ENCODE measurements at places on chromosomes 12 and 14.

GRCh38 chr12:93563807-93564538 is 8.5 kb upstream of the SOCS2 start:
- peak; percentile 68 for DNase-seq

DNA sequence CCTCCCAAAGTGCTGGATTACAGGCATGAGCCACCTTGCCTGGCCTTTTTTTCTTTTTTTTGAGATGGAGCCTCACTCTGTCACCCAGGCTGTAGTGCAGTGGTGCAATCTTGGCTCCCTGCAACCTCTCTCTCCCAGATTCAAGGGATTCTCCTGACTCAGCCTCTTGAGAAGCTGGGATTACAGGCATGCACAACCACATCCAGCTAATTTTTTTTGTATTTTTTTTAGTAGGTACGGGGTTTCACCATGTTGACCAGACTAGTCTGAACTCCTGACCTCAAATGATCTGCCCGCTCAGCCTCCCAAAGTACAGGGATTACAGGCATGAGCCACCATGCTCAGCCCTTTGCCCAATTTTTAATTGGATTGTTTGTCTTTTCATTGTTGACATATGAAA is 58.0 kb downstream of the SINHCAF start:
- no peak for DNase-seq

GRCh38 chr12:122888232-122888752 is 7.6 kb downstream of the VPS37B start:
- peak; percentile 91 for DNase-seq

GRCh38 chr14:33847066-33847465 is 103.8 kb downstream of the EGLN3 start:
- peak; percentile 24 for DNase-seq

DNA sequence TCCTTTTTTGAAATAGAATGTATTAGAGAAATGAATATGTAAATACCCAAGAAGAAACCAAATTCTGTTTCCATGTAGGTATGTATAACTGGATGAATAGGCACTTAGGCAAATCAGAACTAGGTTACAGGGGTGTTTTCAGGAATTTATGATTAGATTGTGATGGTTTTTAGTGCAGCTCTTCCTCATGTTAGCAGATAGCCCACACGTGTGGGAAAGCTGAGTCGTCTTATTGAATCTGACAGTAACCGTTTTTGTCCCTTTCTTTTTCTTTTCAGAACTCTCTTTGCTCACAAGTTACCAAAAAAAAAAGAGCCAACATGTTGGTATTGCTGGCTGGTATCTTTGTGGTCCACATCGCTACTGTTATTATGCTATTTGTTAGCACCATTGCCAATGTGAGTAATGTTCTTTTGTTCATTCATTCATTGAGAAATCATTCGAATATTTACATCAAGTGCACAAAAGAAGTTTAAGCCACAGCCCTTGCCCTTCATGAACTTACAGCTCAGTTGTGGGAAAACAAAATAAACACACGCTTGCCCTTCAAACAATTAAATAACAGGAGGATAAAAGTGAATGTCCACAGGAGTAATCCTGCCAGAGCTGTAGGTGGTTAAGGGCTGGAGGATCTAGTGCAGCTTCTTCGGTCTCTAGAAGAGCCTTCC is 14.8 kb downstream of the EMP1 start:
- no peak for DNase-seq

DNA sequence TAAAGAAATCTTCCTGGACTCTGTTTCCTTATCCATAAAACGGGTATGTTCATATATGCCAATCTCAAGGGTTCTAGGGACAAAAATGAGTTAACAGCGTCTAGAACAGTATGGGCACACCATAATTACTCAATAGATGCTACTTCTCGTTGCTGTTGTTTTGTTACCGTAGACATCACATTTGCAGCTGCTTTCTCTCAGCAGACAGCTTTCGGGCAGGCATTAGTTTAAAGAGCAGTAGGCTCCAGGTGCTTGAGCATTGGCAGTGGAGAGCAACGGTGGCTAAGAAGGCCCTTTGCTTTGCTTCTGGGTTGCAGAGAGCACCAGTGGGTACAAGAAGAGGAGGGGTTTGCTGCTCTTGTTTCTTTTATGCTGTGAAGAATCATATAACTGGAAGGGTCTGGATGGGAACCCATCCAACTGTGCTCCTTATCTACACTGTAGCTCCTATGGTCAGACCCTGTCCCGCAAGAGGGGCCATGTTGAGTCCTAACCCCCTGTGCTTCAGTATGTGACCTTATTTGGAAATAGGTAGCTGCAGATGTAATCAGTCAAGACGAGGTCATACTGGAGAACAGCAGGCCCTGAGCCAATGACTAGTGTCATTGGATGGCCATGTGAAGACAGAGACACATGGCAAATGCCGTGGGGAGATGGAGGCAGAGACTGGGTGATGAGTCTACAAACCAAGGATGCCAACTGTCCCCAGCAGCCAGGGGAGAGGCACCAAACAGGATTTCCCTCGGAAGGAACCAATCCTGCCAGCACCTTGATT is 120.0 kb downstream of the RBM19 start:
- no peak for DNase-seq

DNA sequence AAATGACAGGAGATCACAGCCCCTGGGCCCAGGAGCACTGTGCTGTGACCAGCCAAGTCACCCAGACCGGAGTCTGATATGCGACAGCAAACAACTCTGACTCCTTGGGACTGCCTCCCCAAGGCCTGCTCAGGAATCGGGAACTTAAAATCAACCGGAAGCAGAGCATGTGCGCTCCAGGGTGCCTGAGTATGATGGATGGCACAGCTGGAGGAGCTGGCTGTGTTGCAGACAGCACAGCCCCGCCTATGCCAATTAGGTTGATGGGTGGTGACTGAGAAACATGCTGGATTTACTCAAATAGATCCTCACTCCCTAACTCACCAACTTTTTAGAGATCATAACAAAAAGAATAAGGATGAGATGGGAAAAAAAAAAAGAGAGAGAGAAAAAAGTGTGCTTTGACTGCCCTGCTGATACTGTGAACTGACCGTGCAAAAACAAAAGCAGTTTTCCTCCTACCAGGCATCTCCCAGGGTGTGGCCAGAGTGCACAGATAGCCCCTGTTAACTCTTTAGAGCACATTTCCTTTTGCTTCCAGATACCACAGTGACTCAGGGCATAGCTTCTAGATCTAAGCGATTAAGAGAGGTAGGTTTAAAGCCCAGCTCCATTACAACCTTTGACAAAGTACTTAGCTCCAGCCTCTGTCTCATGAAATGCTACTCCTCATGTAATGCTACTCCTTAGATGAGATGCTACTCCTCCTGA is 27.4 kb upstream of the STON2 start:
- peak; percentile 66 for DNase-seq

DNA sequence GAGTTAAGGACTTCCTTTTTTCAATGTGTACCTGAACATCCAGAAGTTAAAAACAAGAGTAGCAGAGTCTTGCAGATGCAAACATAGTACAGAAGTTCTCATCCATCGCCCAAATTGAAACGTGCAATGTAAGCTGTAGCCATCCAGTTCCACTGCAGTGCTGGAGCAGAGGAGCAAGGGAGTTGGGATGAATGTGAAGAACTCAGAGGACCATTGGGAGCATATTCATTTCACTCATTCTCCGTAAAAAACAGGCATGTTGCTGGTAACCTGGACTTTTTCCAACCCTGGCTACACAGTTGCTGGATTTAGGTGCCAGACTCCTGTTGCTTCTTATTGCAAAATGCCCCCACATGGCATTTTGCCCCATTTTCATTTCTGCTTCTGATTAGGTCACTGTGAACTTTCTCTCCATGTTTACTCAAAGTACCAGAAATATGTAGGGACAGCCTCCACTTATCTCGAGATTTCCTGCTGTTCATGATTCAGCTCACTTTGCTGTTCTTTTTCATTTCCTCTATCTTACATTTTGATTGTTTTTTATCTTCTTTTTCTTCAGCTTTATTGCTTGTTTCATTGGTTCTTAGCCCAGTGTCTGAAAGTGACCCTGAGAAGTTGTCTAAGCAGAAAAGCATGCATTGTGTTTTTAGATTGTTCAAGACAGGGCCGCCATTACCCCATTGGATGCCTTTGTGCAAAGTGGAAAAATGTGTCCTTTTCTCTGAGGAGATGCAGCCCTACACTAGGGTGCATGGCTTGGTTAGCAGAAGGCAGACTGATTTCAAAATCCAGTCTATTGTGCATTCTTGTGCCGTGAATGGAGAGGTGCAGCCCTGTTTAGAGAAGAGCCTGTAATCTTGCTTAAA is 109.0 kb upstream of the AMIGO2 start:
- no peak for DNase-seq

- no peak for DNase-seq
Observed at GRCh38 chr12:105231396-105231795, 4.6 kb downstream of the APPL2 start.

DNA sequence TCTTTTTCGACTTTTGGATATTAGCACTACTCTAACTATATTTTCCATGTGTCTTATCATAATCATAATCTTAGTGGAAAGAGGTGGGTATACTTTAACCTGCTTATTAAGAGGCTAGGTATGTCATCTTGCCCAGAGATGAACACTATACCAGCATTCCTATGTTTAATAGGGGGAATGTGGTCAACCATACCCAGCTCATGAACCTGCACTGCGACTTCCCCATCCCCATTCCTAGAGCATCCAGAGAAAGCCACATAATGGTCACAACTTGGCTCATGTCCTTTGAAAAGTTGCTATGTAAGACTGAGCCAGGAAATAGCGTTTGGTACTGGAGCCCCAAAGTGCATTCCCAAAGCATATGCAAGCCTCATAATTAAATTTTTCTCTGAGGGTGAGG is 55.2 kb downstream of the TMCC3 start:
- no peak for DNase-seq

- no peak for DNase-seq
Observed at GRCh38 chr12:39815746-39816145, 196.1 kb upstream of the ABCD2 start.

DNA sequence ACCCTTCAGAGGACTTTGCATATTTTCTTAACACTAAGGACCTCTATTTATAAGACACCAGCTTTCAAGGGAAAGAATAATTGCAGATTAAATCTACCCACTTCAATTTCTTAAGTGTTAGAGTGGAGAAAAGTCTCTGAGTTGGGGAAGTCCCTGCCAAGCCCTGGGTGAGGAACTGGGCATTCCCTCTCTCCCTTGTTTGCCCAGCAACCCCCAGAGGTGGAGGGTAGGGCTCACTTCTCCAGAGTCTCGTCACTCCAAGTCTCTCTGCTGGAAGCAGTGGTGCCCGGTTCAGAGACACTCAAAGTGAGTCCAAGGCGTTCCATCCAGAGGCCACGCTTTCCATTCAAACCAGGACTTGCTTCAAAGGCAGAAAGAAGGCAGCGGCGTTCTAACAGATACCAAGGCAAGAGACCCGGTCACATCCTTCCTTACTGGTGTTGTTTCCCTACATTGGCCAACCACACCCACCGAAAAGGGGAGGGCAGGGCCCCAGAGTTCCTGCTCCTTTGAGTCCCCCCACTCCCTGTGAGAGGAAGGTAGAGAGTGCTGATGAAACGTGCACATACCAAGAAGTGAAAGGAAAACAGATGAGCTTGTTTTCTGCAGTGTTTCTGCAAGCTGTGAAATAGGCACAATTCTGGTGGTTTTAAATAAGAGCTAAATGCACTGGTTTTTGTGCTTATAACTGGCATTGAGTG is 6.1 kb upstream of the BDKRB2 start:
- DNase-seq: no peak

DNA sequence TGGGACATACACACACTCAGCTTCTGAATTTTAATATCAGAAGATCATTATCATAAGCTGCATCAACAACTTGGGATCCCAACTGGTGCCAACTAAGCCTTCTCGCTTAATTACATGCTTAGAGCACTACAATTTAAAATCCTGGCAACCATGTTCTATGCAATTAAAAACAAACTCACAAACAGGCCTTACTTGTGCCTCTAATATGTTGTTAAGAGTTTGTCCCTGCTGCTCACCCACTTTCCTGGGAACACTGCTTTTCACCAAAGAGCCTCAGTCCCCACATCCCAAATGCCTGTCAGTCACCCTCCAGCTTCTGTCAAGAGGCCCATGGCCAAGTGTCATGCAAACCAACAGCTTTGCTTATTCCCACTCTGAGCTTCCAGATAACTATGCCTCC is 69.7 kb downstream of the TTC9 start:
- no peak for DNase-seq

DNA sequence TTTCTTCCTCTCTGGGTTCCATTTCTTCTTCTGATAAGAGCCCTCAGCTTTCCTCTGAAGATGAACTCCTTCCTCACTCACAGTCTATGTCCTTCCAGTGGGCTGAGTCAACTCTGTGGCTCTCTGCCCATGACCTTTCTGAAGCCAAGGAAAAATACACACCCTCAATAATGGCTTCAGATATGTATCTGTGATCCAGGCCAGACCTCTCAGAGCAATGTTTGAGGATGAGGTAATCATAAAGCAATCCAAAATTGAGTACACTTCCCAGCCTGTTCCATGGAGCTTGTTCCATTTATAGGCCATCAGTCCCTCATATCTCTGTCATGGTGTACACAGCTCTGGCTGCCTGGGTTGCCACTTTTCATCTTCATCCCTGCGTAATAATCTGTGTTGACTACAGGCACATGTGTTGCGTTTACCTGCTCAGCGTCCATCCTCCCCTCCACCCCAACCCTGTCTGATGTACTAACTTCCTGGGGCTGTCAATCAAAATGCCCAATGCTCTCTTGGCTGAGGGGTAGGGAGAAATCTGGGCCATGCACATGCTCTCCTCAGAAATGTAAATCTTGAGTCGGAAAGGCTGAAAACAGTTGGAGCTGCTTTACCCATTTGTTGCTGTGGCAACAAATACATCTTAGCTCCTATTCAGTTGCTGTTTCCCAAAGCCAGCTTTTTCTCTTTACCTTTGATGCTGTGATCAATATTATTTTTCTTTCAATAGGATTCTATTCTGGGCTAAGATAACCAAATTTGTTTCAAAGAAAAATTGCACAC is 377.8 kb upstream of the TMEM132C start:
- DNase-seq: no peak

- peak; percentile 51 for DNase-seq
Observed at GRCh38 chr14:23076785-23077408, 18.0 kb downstream of the ACIN1 start.

DNA sequence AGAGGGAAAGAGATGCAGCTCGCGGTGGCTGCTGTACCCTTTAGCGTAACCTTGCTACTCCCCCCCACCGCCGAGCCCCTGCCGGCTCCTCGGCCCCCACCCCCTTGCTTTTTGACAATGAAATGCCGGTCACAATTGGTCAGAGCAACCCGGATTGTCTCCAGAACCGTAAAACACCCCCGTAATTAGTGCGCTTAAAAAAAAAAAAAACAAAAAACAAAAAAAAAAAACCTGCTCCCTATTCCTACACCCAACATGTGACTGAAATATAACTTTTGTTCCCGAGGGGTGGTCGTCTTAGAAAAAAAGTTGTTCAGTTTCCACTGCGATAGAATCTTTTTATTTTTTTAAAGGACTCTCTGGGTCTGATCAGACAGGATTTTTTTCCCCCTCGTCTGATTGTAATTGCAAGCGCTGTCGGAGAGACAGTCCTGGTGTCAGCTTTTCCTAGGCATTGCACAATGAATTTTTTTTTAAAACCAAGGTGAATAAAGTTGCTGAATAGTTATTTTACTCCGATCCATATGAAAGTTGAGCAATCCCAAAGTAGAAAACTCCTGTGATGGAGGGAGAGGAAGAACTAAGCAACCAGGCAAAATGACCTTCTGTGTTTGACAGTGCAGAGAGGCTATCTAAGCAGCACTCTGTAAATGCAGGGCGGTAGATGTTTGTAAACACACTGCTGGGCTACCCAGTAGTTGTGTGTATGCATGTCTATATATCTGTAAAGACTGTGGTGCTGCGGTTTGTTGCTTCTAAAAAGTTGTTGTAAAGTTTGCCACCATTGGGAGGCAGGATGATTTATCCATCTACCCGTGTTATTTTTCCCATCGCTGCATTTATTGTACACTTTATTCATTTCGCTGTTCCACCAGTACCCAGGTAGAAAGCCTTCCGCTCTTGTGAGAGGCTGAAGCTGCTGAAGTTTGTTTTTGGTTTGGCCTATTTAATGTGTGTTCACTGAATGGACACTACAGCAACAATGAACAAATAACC is 1.1 kb downstream of the ETV6 start:
- DNase-seq: no peak

Measured in common myeloid progenitor, CD34-positive (primary cell).